ENCODE measurements at places on chromosomes 12 and 14.

DNA sequence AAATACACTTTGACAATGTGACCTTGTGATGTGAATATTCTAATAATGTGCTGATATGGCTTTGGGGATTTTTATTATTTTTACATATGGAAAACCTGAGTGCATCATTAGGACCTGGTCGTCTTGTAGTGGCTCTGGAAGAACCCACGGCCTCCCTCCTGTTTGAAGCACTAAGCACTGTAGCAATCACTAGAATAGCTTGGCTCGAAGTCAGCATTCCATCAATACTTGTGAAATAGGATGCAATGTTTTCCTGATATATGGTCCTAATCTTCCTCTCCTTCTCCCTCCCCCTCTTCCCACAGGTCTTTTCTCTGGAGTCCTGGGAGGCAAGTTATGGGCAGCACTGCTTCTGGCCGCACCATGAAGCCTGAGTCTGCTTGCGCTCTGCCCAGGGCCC lies 71.9 kb downstream of the NRXN3 start:
- no peak for DNase-seq

- DNase-seq, result no peak
Observed at GRCh38 chr12:98090731-98091130, 424.7 kb upstream of the TMPO start.

DNA sequence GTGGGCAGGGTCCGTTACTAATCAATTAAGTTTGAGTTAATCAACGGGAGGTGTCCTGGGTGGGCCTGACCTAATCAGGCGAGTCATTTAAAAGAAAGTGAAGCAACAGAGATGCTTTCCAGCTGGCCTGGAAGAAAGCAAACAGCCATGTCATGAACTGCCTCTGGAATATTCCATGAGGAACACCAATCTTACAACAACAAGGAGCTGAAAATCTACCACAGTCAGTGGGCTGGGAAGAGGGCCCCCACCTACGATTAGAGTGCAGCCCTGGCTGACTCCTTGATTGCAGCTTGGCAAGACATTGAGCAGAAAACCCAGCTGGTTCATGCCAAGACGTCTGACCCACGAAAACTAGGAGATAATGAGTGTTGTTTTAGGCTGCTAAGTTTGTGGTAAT lies 56.2 kb downstream of the SSPN start:
- DNase-seq, result no peak

DNA sequence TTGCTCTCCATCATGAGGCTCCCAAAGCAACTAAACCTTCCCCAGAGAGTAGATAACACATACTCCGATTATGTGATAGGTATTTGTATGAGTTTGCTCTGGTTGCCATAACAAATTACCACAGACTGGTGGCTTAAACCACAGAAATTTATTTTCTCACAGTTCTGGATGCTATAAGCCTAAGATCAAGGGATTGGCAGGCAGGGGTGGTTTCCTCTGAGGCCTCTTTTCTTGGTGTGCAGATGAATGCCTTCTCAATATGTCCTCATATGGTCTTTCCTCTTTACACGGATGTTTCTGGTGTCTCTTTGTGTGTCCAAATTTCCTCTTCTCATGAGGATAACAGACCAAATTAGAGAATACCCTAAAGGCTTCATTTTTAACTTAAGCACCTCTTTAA lies 285.8 kb upstream of the GRIP1 start:
- no peak for DNase-seq

GRCh38 chr12:53123578-53124351 lies 20.5 kb downstream of the SOAT2 start:
- no peak for DNase-seq

DNA sequence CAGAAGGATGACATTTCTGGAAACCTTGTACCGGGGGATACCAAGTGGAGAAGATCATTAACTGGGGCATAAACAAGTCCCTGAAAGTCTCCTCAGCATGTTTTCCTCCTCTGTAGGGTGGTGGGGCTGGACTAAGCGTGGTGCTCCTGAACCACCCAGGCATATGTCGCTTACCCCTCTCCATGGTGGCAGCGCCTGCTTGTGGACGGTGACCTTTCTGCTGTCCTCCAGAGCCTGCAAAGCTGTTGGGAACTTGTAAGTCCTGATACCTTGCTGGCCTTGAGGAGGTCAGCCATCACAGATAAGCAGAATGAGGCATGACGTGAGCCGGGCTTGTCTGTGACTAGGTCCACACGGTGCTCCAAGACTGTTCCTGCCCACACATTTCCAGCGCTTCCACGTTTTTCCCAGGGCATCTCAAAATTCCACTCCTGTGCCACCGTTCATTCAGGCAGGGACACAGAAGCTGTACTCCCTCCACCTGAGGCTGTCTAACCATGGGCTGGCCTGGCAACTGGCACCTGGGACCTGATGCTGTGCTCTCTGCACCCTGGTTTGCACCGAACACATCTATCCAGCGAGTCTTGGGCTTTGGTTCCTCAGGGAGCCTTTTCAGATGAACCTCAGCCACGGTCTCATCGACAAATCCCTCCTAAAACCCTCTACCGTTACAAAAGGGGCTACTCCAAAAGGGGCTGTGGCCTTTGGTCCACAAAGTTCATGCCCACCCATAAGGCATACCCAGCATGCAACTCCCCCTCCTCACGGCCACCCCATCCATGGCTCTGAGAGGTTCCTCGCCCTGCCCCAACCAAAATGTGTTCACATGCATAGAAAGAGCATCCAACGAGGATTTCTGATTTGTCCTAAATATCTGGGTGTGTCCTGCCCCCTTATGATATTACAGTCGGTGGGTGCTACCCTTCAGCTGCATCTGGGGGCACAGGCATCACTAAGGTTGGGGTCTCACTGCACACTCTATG lies 199.6 kb upstream of the DIO3 start:
- DNase-seq, result no peak
